ENCODE measurements at places on chromosomes 4 and X.

DNA sequence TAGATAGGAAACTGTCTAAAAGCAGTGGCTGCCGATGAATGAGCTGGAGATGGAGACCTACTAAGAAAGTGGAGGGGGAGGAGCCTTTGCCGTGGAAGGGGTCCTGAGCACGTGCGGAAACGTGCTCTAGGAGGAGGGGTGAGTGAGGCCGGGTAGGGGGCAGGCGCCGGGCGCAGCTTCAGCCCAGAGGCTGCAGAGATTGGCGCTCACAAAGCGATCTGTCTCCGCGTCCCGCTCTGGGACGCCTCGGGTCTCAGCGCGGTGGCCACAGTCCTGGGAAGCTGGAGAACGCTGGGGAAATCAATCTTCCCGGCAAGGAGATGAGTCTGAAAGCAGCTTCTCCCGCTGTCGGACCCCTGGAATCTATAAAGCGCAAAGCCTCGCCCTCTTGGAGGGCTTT, 444 bp upstream of the ARHGAP6 start:
- peak; percentile 72 for DNase-seq

DNA sequence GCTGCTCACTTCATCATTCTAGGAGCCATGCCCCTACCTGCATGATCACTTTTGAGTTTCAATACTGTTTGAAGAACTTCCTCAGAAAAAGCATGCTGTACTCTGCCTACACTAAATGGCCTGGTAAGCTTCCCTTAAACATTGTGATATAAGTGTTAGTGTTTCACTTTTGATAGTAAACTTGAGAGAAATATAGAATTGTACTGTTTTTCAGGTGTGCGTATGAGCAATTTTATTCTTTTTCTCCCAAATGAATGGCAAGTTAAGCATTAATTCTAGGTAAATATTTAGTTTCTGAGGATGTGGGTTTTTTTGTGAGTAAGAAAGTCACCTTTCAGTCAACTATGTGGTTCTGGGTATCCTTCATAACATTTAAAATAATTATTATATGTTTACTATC, 484.5 kb downstream of the IL15 start:
- no peak for DNase-seq

DNA sequence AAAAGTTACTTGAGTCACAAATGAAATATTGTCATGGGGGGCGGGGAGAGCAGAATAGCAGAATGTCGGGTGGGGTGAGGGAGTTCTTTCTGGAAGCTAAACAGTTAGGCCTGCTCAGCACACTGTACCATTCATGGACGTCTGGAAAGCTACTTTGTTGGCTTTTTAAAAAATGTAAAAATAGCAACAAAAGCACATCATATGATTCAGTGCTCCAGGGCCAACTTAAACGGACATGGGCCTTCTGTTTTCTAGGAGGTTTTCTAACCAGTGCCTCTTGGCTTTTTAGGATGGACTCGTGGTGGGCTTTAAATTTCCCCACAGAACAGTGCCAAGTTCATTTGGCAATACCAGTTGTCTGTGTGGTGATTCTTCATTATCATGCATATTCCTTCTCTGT, 57.4 kb upstream of the CLCN4 start:
- no peak for DNase-seq

DNA sequence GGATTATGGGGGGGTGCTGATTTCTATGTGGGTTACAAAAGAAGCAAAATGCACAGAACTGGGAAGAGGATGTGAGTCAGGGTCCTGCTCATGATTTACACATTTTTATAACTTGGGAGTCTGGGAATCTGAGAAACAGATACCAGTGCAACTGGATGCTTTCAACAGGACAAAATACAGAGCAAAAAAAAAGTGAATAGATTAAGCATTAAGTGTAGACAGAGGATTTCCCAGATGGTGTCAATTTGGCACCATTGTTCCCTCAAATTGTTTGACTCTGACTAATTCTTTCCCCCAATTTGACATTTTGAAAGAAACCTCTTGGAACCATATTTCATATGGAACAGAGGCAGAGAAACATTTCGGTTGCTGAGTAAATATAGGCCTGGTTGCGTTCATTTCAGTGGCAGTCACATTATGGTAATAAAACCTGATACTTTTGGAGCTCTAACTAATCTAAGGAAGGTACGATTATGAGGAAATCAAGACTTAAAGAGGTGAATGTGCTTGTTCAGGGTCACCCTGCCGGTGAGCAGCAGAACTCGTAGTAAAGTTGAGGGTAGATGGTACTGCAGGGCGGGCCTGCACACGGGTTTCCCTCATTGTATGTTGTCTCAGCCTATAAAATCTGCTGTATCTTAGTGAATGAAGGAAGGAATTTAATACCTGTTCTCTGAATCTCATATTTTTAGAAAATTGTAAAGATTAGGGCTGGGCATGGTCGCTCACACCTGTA, 18.7 kb upstream of the CDKL5 start:
- DNase-seq: no peak

- no peak for DNase-seq
Observed at GRCh38 chr4:78369679-78370078, 181.9 kb upstream of the ANXA3 start.

DNA sequence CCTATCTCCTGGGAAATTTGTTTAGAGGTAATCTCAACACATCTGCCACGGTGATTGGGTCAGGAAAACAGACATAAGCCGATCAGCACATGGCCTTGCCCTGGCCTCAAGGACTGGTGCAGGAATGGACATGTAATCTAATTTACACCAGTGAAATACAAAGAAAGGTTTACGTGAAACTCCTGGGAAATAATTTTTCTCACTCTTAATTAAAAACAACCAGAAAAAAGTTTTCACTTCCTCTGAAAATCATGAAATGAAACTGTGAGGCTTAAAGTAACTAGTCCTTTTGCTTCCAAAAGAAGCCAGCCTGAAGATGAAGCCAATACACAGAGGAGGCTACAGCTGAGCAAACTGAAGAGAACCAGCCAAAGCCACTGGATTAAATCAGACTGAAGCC, 154.1 kb upstream of the FAM241A start:
- DNase-seq: no peak

GRCh38 chrX:20007962-20008622, 17.2 kb upstream of the BCLAF3 start:
- DNase-seq: no peak

- no peak for DNase-seq
Observed at GRCh38 chr4:137370679-137371078, 161.6 kb downstream of the PCDH18 start.

GRCh38 chrX:40174854-40175510, 77.2 kb upstream of the BCOR start:
- DNase-seq: peak; percentile 68

- peak; percentile 7 for DNase-seq
Observed at GRCh38 chrX:120311727-120312063, 434 bp upstream of the TMEM255A start.

- no peak for DNase-seq
Observed at GRCh38 chr4:135249024-135249423, 1047.4 kb upstream of the PABPC4L start.

GRCh38 chr4:4776335-4776734, 83.1 kb upstream of the MSX1 start:
- no peak for DNase-seq

DNA sequence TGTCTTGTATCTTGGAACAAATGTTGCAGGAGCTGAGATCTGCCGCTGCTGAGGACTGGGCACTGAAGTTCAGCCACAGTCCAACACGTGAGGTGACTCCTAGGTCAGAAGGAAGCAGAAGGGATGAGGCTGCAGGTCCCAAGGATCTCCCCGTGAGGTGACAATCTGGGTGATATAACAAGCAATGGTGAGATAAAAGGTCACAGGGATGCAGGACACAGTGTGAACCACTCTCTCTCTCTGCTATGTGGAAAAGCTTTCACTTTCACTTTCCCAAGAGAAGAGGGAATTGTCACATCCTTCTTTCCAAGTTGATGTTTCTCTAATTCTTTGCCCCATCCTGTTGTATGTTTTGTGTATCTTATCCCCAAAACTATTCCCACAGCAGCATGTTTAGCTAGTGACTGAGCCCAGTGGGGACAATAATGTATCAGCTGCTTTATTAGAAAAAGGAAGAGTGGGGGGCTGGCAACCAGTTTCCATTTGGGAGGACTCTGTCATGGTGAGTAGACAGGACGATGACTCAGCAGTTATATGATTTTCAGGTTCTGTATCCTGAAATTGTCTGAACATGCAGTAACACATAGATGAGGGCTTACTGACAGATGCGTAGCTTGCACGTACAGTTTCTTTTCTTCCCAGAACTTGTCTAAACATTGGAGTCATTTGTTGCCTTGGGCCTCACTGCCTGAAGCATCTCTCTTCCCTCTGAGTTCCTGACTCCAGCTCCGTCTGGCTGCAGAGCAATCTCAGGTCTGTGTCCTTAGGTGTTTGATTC, 1415.8 kb upstream of the TENM3 start:
- DNase-seq: peak; percentile 32

GRCh38 chrX:31487951-31488350, 416.1 kb upstream of the FTHL17 start:
- DNase-seq: no peak

DNA sequence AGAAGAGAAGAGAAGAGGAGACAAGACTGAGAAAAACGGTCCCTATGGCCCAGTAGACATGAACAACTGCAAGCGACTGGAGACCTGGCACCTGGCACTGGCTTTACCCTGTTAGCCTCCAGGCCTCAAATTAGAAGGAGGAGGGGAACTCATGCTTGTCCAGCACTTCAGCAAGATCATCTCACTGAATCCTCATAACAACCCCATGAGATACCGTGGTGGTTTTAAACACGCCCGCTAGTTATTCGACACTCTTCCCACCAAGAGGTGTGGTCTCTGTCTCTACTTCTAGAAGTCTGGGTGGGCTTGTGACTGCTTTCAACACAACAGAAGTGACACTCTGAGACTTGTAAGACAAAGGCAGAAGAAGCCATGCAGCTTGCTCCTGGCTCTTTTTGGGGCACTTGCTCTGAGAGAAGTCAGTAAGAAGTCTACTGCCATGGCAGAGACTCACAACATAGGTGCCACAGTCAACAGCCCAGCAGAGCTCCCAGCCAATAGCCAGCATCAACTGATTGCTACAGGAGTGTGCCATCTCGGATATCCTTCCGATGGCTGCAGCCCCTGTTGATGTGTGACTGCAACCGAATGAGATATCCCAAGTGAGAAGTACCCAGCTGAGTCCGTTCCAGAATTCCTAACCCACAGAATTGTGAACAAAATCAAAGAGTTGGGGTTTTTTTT, 34.0 kb upstream of the BCOR start:
- DNase-seq: no peak

DNA sequence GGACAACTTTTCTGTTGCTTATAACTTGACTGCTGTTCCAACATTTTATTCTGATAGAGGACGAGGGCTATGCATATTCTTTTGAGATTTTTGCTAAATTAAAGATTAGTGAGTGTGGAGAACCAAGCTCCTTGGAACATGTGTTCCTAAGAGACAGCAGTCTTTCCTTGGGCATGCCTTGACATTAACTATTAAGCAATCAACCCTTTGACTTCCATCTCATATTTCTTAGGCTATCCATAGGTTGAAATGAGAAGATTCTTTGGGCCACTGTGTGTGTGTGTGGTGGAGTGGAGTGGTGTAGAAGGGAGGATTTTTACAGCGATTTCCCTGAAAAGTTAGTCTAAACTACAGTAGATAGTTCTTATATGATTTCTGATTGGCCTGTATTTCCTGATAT, 127.4 kb upstream of the POF1B start:
- DNase-seq: no peak

DNA sequence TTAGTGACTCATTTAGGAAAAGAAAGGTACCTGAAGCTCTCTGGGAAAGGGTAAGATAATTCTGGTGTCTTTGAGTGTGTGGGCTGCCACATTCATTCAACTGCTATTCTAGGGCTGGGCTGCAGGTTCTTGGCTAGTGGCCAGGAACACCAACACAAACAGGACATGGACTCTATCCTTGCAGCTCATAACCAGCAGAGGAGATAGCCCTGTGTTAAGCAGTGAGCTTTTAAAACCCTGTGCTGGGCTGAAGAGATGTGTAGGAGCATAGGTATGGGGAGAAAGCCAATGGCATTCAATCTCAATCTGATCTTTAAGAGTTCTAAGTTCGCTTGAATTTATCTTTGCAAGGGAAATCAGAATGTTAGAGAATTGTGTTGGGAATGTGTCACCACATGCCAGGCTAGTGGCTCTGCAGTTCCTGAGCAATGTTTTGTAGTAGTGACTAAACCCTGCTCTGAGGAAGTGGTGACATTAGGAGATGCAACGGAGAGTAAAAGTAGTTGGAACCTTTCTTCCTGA, 39.2 kb downstream of the SGMS2 start:
- DNase-seq: peak; percentile 25

- DNase-seq: no peak
Observed at GRCh38 chr4:2672700-2673099, 83.4 kb downstream of the TNIP2 start.

DNA sequence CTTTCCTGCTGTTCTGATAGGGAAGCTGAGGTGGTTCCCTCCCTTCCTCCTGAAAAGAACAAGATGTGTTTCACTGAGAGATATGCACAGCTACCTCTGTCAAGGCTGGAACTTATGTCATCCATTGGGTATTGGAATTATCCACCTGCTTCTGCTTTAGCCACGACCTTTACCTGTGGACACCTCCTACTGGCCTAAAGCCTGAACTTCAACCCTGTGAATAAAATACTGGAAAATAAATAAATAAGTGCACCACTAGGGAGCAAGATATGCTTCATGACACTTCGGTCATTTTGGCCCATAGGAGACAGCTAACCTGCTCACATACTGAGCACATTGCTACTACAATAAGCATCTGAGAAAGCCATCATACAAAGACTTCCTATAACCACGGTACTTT, 419.9 kb upstream of the NWD2 start:
- no peak for DNase-seq

GRCh38 chrX:48813644-48814043, 11.8 kb downstream of the HDAC6 start:
- no peak for DNase-seq

- no peak for DNase-seq
Observed at GRCh38 chrX:65932173-65933084, 107.5 kb downstream of the VSIG4 start.

DNA sequence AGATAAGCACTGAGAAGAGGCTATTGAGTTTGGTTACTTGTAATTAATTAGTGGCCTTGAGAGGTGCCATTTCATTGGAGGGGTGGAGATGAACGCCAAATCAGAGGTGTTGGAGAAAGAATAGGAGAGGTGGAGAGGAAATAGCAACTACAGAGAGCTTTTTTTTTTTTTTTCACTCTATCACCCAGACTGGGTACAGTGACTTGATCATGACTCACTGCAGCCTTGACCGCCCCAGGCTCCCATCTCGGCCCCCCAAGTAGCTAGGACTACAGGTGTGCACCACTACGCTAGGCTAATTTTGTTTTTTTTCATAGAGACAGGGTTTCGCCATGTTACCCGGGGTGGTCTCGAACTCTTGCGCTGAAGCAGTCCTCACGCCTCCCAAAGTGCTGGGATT, 5.2 kb downstream of the NHS start:
- no peak for DNase-seq

Measured in lung (tissue), 17 donors.